Stimulated activated CD4-positive, alpha-beta T cell treated with anti-CD3 and anti-CD28 coated beads, Interleukin-1b, Interleukin-23, amount 100 ng/mL, for 1 hour (primary cell): ENCODE measurements at places on chromosomes 11 and 22.

DNA sequence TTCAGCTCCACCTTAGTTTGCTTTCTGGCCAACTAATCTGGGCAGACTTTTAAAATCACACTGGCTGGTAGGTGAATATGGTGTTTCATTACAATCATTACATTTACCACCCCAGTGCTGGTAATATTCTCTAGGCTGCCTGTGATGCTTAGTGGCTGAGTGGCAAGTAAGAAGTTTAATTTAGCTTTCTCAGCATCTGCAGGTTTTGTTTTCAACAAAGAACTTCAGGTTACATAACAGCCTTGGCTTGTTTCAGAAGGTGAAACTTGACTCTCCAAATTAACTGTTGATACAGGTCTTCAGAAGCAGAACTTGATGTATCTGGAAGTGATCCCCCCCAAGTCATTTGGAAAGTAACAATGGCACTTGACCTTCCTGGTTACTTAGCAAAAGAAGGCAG, 423.3 kb upstream of the CCDC90B start:
- no peak for DNase-seq

GRCh38 chr11:102494216-102494615, 36.3 kb downstream of the MMP7 start:
- no peak for DNase-seq

DNA sequence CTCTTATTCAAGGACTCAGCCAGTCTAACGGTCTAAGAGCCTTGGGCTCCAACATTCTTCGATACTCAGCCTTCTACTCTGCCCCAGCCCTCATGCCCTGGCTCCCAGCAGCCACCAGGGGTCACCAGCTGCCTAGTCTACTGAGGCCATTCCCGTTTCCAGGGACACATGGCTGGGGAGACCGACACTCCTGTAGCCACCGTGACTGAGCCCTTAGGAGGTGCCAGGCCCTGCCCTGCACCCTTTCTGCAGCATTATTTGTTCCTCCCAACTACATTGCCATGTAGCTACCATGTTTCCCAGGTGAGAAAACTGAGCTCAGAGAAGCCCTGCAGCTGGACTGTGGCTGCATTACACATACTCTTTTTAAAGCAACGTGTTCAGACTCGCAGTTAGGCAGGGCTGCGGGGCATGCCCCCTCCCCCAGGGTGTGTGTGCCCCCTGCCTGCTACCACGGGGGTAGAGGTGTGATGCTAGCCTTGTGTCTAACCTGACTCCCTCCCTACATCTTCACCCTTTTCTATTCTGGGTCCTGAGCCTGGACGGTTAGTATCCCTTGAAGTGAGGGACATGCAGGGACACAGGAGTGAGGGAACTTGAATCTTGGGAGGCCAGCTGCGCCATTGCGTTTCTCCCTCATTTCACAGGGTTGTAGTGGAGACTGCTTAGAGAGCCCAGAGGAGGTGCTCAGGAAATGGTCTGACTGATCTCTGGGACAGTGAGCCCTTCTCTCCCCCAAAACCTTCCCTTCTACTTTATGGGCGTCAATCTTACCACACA, 17.5 kb downstream of the ATG16L2 start:
- DNase-seq, result no peak

DNA sequence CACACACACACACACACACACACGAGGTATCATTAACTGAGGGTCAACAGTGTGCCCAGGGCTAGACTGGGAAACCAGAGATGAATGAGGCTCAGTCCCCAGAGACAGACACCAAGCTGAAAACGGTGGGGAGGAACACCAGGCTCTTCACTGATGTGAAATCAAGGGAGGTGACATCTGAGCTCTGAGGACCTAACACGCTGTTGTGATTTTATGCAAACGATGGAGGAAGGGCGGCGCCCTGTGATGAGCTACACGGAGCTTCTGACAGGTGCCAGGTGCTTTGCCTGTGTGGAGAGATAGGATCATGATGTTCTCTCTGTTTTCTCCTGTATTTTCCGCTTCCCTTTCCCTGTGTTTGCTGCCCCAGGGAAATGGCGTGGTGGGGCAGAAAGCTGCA, 6.5 kb upstream of the CYB5R3 start:
- no peak for DNase-seq

GRCh38 chr11:75505916-75506692, 19.6 kb downstream of the GDPD5 start:
- no peak for DNase-seq

- no peak for DNase-seq
Observed at GRCh38 chr11:110000850-110001249, 92.3 kb upstream of the ZC3H12C start.

- no peak for DNase-seq
Observed at GRCh38 chr11:120025606-120026335, 112.1 kb downstream of the TRIM29 start.

DNA sequence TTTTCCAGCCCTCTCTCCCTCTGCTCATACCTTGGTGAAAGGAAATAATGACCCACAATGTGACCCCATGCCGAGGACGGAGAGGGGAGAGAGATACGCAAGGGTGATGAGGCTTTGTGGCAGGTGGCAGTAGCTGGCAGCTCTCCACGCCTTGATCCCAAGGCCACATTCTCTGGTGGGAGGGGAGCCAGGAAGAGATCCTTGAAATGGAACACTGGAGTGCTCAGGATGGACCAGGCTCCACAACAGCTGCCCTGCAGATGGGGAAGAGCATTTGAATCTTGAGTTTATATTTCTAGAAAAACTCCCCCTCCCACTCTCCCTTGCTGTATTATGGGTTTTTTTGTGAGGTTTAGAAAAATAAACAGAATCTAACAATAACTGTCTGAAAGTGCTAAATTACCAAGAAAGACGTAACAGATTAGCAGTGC, 61.6 kb upstream of the CDON start:
- no peak for DNase-seq

DNA sequence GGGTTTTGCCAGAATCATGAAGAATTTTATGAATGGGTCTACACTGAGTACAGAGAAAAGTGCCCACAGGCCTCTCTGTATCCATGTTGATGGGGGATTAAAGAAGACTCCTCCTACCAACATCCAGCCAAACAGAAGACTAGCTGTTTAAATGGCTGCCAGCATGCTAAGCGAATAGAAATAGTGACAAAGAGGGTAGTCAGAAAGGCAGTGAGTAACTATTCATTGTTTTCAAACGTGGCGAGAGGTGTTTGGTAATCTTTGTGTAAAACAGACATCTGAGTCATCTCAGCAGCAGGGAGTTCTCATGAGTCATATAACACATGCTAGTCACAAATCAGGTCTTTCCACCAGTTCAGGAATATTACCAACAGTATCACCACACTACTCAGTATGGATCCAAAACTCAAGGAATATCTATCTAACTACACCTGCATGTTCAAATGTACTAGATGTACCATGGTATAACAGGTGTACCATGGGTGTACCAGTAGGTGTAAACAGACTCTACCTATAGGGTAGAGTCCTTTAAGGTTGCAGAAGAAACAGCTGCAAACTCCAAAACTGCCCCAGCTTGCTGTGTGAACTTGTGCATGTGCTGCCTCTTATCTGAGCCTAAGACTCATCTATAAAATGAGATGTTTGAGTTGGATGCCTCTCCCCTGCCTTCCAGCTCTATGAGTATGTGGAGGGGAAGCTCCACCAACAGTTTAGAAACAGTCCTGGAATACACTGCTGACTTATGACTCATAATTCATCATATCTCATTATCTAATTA, 82.0 kb downstream of the SLC1A2 start:
- no peak for DNase-seq

DNA sequence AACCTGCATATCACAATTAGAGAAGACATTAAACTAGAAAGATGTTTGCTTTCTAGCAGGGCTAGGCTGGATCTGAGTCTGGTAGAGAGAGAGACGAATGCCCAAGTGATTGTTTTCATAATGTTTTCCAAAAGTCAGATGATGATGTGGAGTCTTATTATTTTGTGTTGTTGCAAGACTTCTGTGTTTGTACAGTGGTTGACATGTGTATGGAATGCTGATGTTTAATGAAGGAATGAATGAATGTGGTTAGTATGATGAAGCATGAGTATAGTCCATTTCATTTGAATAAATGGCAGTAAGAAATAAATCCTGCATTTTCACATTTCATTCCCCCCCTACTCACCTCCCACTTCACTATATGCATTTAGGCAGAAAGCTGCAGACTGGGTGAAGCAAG, 69.6 kb downstream of the PPP2R1B start:
- DNase-seq, result no peak

- no peak for DNase-seq
Observed at GRCh38 chr11:78742430-78742829, 167.8 kb upstream of the NARS2 start.

- no peak for DNase-seq
Observed at GRCh38 chr11:119752345-119752871, 23.4 kb upstream of the NECTIN1 start.

DNA sequence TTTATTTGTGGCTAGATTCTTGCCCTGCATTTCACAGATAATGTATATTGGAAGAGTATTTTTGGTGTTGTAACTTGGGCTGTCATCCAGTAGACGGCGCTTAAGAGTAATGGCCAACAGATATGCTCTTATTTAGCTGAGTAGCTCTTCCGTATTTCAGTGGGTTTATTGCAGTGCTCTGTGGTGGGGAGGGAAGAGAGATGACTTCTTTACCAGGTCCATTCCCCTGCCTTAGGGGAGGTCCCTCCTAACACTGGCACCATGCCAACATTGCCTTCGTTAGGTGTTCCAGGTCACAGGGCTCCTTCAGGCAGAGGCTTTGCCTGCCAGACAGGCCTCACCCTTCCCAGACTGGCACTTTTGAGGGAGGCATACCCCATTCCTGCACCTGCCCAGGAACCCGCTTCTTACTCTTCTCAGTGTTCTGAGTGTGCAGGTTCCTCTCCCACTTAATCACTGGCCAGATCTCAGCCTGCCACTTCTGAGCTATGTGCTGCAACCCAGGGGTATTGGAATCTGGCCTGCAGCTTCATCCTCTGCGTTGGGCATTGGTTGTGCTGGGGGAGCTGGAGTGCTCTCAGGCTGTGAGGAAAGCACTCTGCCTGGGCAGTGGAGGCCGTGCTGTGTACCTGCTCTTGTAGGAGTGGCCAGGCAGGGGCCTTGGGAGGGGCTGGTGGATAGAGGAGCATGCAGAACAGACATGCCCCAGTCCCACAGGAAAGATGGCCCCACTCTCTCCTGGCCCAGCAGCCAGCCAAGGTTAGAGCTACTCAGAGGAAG, 29.4 kb upstream of the SLN start:
- no peak for DNase-seq

GRCh38 chr11:95716266-95716665, 73.3 kb downstream of the FAM76B start:
- DNase-seq, result no peak

DNA sequence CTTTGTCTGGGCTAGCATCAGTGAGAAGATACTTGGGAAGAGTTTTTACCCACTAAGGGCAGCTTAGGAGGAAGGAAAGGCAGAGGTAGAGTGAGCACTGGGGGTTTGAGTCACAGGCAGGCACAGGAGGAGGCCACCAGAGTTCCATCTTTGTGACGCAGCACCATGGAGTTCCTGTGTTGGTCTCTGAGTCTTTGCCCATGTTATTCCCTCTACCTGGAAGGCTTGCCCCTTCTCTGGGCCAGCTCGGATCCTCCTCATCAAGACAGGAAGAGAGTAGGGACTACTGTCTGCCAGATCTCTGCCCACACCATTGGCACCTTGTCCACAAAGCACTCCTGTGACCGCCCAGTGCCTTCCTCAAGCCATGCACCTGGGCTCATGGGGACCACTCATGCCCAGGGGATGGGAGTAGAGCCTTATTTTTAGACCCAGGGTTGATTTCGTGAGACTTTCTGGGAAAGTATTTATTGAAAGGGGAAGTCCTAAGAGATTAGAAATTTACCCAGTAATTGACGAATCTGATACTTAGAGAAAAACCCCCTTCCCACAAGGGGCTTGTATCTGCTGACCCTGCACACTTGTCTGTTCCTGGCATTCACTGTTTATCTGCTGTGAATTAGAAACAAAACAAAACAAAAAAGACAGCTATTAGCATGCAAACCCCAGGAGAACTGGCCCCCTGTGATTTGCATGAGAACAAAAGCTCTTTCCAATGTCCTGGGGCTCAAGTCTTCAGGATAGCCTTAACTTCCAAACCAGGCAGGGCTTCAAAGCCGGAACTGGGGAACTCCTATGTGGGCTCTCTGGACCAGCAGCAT, 35.9 kb upstream of the MYEOV start:
- no peak for DNase-seq

GRCh38 chr11:3186166-3186953, 21.2 kb upstream of the OSBPL5 start:
- no peak for DNase-seq

DNA sequence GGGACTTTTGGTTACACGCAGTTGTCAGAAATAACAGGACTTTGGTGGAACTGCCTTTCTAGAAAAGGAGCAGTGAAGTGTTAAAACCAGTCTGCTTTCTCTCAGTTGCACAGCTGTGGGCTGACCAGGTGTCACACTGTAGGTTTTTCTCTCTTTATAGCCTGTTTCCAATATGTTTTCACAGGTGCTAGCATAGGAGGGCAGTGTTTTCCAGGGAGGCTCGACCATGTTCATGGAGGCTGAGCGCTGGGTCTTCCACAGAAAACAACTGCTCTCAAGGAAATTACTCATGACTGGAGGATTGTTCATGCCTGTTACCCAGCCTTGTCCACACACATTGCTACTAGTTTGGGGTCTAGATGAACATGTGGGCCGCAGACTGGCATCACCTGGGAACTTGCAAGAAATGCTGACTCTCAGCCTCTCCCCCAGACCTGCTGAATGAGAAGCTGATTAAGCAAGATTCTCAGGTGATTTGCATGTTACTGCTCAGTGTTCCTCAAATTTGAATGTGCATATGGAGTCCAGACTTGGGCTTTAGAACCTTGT, 157.7 kb downstream of the MAML2 start:
- no peak for DNase-seq

- DNase-seq, result no peak
Observed at GRCh38 chr11:1734641-1735081, 15.7 kb downstream of the IFITM10 start.

- DNase-seq, result no peak
Observed at GRCh38 chr11:10294290-10294953, 403 bp upstream of the SBF2 start.

- no peak for DNase-seq
Observed at GRCh38 chr11:11973866-11974265, 34.6 kb downstream of the DKK3 start.

DNA sequence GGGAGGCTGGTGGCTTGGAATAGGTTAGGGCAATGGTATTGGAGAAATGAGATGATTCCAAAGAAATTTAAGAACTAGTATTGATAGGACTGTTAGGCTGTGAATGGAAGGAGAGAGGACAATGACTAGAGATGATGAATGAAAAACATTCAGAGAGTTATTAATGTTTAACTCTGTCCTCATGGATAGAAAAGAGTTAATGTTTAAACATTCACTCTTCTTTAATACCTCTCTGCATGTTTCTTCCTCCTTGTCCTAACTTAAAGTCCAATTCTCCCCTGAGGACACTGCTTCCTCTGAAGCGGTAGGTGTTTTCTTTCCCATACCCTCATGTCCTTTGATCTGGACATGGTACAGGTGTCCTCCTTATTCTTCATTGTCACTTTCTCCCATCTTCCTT, 13.4 kb downstream of the CHEK1 start:
- no peak for DNase-seq

- no peak for DNase-seq
Observed at GRCh38 chr22:37716708-37717107, 19.9 kb downstream of the TRIOBP start.

GRCh38 chr22:30555282-30556210, 9.0 kb upstream of the SEC14L6 start:
- DNase-seq, result no peak

GRCh38 chr11:132405728-132406127, 1035.3 kb downstream of the NTM start:
- no peak for DNase-seq
